ENCODE measurements at places on chromosomes 16 and 17.
A peak's percentile ranks its signal among the peaks of the same experiment; 100 is the strongest.

GRCh38 chr16:46857368-46857945 is 26.5 kb upstream of the C16orf87 start:
- DNase-seq, result no peak

GRCh38 chr16:70714581-70715054 is 28.8 kb upstream of the MTSS2 start:
- no peak for DNase-seq

GRCh38 chr17:78538033-78538776 is 39.0 kb downstream of the DNAH17 start:
- DNase-seq, result no peak

DNA sequence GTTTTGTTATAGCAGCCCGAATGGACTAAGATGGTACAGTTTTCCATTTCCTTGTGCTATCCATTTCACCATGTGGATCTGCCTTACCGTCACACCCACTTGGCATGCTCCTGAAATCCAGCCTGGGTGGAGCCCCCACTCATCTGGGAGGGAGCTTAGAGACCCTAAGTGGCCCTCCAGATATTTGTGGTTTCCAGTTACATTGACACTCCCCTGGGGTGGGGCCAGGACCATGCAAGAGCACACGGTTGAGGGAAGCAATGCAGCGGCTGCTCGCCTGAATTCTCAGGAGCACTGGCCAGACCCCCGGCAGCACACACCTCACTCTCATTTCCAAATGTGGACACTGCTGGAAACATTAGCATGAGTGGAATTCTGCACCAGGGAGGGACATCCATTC is 231.1 kb downstream of the UTP18 start:
- no peak for DNase-seq

GRCh38 chr17:28333083-28333746 is 2.1 kb downstream of the IFT20 start:
- no peak for DNase-seq

- DNase-seq, result peak; percentile 35
Measured at GRCh38 chr16:17377360-17378324, 93.1 kb downstream of the XYLT1 start.

- DNase-seq, result no peak
Measured at GRCh38 chr17:40073454-40074174, 10.8 kb downstream of the THRA start.

DNA sequence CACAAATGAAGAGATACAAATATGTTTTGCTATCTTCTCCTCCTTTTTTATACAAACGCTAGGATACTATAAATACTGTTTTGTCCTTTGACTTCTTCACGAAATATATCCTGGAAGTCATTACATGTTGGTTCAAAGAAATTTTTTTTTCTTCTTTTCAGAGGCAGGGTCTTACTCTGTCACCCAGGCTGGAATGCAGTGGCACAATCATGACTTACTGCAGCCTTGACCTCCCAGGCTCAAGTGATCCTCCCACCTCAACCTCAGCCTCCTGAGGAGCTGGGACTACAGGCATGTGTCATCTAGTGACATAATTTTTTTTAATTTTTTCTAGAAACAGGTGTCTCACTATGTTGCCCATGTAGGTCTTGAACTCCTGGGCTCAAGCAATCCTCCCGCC is 16.1 kb downstream of the CMC2 start:
- DNase-seq, result no peak

DNA sequence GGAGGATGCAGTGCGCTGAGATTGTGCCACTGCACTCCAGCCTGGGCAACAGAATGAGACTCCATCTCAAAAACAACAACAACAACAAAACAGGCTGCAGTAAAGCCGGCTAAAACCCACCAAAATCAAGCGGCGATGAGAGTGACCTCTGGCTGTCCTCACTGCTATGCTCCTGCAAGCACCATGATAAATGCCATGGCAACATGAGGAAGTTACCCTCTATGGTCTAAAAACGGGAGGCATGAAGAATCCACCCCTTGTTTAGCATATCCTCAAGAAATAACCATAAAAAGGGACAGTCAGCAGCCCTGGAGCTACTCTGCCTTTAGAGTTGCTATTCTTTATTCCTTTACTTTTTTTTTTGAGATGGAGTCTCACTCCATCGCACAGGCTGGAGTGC is 8.4 kb upstream of the LGALS3BP start:
- peak; percentile 18 for DNase-seq

DNA sequence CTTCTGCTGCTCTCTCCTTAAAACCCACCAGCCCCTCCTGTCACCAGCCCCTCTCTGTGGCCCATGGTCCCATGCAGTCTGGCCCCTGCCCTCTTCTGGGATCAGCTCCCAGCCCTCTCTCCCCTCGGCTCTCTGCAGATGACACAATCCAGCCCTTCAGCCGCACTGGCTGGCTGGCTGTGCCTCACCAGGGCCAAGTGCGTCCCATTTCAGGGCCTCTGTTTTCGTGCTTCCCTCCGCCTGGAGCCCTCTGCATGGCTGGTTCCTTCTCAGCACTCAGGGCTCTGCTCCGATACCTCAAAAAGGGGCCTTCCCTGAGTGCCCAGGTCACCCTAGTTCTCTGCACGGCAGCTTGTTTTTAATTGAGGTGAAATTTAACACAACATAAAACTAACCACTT is 124.3 kb downstream of the SOCS1 start:
- DNase-seq, result no peak

- no peak for DNase-seq
Measured at GRCh38 chr17:12041312-12041711, 20.6 kb downstream of the MAP2K4 start.

DNA sequence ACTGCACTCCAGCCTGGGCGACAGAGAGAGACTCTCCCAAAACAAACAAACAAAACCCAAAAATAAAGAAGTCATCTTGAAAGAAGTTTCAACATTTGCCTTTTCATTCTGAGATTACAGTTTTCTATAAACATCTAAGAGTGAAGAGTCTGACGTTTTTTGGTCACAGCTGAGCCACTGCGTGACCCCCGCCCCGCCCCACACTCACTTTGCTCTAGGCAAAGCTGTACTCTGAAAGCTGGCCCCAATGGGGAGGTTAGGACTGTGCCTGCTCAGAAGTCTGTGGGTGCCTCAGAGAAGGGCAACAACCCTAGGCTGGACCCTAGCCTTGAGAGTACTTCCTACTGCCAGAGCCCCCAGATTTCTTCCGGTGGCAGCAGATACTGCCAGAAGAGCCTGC is 19.3 kb downstream of the CYB5D2 start:
- DNase-seq, result no peak

GRCh38 chr17:50547736-50548083 is 736 bp downstream of the SPATA20 start:
- no peak for DNase-seq

DNA sequence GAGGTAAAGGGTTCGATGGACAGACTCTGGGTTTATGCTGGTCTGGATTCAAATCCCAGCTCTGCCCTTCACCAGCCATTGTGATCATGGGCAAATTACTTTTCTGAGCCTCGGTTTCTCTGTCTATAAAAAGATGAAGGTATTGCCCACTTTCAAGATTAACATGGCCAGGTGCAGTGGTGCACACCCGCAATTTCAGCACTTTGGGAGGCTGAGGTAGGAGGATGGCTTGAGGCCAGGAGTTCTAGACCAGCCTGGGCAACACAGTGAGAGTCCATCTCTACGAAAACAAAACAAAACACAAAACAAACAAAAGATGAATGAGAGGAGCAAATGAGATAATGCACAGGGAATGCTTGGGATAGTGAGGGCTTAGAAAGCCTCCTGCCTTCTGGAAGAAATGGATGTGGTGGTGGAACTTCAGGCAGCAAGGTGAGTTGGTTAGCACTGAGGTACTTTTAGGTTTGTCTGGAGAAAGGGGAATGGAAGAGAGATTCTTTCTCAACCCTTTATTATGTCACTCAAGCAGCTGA is 8.5 kb downstream of the ADGRG3 start:
- DNase-seq, result peak; percentile 2

GRCh38 chr16:12406926-12407690 is 396.6 kb downstream of the CPPED1 start:
- DNase-seq, result no peak

DNA sequence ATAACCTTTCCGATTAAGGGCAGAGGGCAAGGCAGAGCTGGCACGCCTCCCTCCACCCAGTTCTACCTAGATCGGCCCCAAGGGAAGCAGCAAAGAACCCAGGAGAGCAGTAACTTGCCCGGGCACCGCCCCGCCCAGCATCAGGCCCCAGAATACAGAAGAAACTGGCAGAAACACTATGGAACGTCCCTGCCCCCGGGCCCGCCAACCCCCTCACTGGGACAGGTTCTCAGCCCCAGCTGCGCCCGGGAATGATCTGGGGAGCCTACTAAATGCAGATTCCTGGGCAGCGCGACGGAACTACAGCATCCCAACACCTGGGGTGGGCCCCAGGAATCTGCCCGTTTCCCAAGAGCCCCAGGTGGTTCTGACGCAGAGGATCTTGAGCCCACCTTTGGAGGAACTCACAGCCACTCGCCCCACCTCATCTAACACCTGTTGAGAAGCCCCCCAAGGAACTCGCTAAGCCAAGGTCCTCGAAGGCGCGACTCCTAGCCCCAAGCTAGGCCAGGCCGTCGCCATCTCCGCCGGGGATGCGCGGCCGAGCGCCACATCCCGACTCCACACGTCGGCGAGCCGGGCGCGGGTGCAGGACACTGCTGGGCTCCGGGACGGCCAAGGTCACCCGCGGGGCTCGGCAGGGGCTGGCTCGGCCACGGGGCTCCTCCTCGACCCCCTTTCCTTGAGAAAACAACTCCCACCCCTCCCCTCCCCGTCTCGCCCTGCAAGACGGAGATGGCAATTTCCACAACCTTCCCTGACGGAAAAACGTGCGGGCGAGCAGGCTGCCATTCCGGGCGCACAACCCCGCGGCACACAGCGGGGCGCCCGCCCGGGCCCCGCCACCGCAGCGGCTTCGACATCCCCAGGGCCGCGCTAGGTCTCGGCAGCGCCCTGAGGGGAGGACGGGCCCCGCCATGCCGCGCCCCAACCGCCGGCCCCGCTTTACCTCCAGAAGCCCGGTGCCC is 913 bp downstream of the CDIP1 start:
- no peak for DNase-seq

GRCh38 chr16:53014287-53014686 is 38.4 kb downstream of the CHD9NB start:
- DNase-seq, result no peak

DNA sequence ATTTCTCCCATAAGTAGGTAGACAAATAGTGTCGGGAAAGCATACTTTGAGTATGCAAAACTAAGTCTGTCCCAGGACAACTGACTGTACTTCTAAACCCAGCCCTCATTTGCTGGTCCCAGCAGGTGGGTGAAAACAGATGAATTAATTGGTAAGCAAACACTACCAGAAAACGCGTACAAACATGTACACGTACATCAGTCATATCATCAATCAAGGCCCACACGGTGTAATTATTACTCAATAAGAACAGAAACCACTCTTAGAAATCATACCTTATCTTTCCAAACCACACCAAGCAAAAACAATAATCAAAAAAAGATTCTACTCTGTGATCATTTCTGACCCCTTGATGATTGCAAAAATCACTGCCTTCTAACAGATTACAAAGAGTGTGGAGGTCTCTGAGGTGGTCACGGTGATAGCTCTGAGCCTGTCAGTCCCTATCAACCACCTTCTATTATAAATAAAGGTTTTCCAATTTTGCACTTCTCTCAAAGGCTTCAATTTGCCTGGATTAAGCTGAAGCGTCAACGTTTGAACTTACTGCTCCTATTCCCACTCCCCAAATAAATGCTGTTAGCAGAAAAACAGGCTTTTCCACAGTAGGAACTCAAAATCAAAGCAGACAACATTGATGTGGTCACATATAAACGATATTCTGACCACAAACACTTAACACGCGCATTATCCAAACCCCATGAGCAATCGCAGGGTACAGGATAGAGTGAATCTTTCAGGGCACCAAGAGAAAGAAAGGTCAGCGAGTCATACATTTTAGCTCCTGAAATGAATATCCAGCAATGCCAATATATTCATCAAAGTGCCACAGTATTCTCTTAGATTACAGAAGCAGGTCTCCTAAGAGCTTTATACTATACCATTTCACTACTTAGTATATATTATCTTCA is 211.9 kb downstream of the STX8 start:
- no peak for DNase-seq

DNA sequence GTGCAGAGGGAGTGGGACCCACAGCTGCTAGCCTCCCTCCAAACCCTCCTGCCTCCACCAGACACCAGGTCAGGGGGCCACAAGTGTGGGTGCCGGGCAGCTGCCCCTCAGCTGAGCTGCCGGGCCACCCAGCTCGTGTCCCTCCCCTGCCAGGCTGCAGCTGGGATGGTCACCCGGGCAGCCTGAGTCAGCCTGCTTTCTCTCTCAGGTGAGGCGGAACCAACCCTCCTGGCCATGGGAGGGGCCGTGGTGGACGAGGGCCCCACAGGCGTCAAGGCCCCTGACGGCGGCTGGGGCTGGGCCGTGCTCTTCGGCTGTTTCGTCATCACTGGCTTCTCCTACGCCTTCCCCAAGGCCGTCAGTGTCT is 6.9 kb downstream of the SLC16A3 start:
- DNase-seq, result peak; percentile 64

DNA sequence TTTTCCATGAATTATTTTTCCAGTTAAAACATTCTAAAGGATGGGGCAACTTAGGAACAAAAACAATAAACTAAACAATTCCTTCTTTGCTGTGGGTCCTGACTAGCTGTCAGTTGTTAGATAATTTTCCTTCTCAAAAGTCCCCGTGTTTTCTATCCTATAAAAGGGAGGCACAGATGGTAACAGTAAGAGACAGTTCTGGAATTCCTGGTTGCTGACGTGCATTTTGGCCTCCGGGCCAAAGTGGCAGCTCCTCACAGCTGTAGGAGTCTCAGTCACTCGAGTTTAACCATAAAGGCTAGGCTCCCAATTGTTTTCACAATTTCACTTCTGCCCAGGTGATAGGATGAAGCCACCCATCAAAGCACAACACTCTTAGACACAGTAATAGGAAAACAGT is 77.0 kb upstream of the ZNF423 start:
- no peak for DNase-seq

GRCh38 chr16:2204416-2205103 is 694 bp upstream of the MLST8 start:
- no peak for DNase-seq

DNA sequence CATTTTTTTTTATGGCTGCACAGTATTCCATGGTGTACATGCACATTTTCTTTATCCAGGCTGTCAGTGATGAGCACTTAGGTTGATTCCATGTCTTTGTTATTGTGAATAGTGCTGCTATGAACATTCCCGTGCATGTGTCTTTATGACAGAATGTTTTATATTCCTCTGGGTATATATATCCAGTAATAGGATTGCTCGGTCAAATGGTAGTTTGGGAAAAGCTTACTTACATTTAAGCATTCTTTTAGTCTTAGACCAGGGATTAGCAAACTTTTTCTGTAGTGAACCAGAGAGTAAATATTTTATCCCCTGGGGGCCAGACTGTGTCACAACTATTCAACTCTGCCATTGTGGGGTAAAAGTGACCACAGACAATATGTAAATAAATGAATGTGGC is 40.2 kb downstream of the MED13 start:
- no peak for DNase-seq

GRCh38 chr16:48422537-48422936 is 37.3 kb upstream of the SIAH1 start:
- no peak for DNase-seq
